ENCODE measurements at places on chromosomes 5 and 9.

DNA sequence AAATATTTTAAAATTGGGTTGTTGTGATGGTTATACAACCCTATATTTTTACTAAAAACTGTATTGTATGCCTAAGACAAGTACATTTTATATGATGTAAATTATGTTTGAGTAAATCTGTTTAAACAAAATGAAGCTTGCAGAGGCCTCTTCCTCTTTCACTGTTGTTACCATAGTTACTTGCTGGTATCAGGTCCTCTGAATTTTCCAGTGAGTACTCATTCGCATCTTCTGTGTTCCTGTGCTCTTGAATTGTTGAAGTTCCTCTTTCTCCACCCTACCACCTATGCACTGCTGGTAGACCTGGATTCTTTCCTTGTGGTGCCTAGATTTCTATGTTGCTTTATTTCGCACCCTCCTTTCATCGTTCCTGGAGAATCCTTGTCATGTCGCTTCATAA lies 938.5 kb upstream of the ACO1 start:
- DNase-seq, result no peak

DNA sequence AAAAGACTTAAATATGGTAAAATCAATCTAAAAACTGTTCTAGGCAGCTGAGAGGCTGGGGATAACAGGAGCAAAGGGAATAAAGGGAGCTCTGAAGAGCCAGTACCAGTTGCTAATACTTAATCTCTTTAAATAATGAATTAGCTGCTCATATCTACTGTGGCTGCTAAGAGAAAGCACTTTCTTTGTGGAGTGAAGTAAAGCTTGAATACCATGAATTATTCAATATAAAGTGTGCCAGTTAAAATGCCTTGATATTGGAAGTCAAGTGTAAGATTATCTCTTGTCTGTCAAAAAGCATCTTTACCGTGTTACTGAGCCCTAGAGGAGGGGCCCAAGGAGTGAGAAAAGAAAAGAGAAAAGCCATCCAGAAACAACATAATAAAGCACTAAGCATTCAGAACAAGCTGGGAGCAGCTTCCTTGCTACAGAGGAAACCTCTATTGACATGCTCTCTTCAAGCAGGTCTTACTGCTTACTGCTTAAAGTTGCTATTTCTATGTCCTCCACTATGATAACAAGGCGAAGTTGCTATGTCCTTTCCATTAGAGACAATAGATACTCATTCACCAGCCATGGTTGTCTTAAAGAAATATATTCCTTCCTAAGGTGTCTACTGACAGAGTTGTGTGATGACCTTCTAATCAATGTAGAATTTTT lies 297.4 kb downstream of the CETN3 start:
- DNase-seq, result no peak

GRCh38 chr9:121324755-121325154 lies 45.3 kb downstream of the STOM start:
- DNase-seq, result no peak

- DNase-seq, result no peak
These were observed 148.5 kb downstream of the SGCD start for GRCh38 chr5:156475182-156476157.

Data from stimulated activated CD4-positive, alpha-beta T cell treated with anti-CD3 and anti-CD28 coated beads, Interleukin-15, amount 100 ng/mL, for 24 hours (primary cell).